Left cardiac atrium (tissue), 4 donors: ENCODE measurements at places on chromosomes 11 and 22. TPM values are rescaled to one million over a fixed set of nuclear protein-coding genes. Genes with fewer than 3 reads are reported as not detected.
A peak's percentile ranks its signal among the peaks of the same experiment; 100 is the strongest.

DNA sequence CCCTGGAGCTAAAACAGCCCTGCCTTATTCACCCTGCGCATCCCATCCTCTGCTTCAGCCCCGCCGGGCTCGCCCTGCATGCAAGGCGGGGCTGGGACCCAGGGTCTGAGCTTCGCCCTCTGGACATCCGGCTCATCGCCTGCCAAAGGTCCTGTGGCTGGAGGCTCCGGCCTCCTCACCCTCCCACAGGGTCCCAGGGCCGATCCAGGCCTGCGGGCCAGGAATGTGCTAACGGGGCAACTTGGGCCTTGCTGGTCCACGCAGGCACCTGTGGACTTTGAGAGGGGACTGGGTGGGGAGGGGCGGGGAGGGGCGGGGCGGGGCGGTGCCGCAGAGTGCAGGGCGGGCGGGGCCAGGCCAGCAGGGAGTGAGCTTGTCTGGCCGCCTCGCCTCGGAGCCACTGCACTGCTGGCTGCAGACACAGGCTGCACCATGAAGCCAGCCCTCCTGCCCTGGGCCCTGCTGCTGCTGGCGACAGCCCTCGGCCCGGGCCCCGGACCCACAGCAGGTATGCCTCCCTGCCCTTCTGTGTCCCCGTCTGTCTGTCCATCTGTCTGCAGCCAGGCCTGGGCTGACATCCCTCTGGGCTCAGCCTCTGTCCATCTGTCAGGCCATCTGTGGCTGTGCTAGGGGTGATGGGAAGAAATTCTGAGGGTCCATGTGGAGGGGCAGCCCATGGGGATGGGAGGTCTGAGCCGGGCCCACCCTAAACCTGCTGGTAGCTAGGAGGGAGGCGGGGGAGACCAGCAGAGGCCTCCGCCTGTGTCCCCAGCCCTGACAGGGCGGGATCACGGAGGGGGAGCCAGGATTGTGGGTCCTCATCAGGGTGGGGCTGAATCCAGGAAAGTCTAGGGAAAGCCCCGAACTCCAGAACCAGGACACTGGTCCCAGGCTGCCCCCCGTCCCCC, at the start of gene SUSD2:
TSS of gene SUSD2 (plus strand) at position 400 of the 908 bp plus-strand sequence. CDS start at position 433, 33 bp downstream.
- DNase-seq, result no peak

RAPSN gene
- total RNA-seq, result not detected

KREMEN1 gene
- 49.8 TPM for total RNA-seq

MDK gene
- total RNA-seq, result 11.0 TPM

DNA sequence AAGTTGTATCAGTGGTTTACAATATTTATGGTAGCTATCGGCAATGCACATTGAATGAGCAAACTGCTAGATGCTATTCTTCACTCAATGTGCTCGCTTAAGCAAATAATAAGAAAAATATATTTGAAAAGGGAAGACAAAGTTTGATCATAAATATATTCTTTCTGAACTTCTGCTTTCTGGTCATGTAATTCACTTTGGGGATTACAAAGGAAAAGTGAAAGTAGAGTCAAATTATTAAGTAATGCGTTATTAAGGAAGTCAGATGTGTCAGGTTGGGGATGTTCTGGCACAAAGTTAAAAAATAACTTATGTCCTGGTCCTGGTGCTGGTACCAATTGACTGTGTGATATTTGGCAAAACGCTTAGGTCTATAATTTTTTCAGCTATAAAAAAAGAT, 98.0 kb upstream of the TRIM77 start:
- DNase-seq, result no peak

FKBP2 gene
- 63.9 TPM for total RNA-seq

GRCh38 chr11:125593114-125593820, 615 bp downstream of the STT3A start:
- DNase-seq, result peak; percentile 28

GAL gene
- 0.31 TPM for total RNA-seq

DNA sequence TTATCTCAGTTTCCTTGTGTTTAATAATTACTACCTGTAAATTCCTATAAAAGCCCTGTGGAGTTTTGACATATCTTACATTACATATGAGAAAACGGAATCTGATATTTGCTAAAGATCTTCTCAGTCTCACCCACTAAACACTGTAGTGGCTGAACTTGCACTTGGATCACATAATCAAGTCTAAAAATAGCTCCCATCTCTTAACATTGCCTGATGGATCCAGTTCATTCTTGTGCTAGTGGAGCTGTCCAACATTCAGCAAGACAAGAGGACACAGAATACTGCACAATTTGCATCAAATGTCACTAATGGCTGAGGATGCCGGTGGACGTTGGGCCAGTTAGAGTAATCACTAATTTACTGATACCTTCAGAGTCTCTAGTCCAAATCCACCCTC, 569.9 kb upstream of the ANO5 start:
- no peak for DNase-seq

CCDC73 gene
- total RNA-seq, result not detected

API5 gene
- total RNA-seq, result 52.8 TPM

MMP3 gene
- total RNA-seq, result not detected

DDX25 gene
- not detected for total RNA-seq

PRRG4 gene
- 1.0 TPM for total RNA-seq

GRCh38 chr11:36454551-36454940, 55.5 kb downstream of the TRAF6 start:
- no peak for DNase-seq

DNA sequence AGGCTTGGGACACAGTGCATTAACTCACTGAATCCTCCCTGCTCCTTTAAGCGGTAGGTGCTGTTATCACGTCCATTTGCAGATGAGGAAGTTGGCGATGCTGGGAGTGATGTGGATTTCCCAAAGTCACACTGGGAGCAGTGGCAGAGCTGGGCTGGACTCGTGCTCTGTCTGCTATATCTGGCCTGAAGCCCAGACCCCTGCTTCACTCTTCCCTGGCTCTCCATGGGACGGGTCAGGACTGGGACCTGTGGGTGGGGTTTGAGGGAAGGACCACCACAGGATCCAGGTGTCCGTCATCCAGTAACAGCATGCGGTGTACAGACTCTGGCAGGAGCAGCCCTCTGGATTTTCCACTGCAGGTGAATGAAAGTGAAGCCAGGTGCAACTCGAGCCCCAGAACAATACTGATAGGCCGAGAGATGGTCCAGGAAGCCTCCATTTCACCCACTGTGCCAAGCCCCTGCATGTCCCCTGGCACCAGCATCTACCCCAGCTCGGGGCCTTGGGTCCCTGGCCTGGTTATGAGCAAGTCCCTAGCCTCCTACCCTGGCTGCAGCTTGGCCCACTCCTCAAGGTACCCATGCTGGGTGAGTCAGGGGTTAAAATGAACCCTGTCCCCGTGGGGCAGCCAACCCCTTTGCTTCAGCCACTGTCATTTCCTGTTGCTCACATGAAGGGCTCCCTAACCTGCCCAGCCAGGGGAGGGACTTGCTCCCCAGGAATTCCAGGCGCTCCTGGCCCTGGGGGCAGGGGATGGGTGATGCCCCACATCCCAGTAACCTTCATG, 4.2 kb downstream of the USP2 start:
- DNase-seq, result peak; percentile 50

GRCh38 chr22:50264104-50264745, 2.7 kb upstream of the MAPK12 start:
- DNase-seq, result no peak

- no peak for DNase-seq
Observed at GRCh38 chr22:39665229-39665628, 94.7 kb downstream of the CACNA1I start.

PPP6R2 gene
- 46.2 TPM for total RNA-seq

- DNase-seq, result peak; percentile 67
Observed at GRCh38 chr11:123429913-123430720, at the start of gene GRAMD1B. TSS of gene GRAMD1B (plus strand) at chr11:123430269. CDS start at chr11:123430793, 524 bp downstream.

USH1C gene
- total RNA-seq, result 0.88 TPM

FBXO3 gene
- 31.8 TPM for total RNA-seq

TRIM29 gene
- total RNA-seq, result not detected

MYOD1 gene
- total RNA-seq, result not detected

GRCh38 chr11:57315491-57315890, 9.3 kb downstream of the TNKS1BP1 start:
- DNase-seq, result no peak

IFITM5 gene
- not detected for total RNA-seq

DNA sequence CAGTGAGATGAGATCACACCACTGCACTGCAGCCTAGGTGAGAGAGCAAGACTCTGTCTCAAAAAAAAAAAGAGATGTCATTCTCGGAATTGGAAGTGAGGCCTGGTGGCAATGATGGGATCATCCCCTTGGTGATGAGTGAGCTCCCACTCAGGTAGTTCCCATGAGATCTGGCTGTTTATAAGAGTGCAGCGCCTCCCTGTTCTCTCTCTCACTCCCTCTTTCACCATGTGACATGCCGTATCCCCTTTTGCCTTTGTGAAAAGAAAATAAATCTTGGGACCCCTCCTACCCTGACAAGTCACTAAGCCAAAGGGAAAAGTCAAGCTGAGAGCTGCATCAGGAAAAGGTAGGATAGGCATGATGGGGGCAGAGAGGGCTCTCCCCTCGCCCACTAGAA, 28.8 kb downstream of the ZNF70 start:
- no peak for DNase-seq

DNA sequence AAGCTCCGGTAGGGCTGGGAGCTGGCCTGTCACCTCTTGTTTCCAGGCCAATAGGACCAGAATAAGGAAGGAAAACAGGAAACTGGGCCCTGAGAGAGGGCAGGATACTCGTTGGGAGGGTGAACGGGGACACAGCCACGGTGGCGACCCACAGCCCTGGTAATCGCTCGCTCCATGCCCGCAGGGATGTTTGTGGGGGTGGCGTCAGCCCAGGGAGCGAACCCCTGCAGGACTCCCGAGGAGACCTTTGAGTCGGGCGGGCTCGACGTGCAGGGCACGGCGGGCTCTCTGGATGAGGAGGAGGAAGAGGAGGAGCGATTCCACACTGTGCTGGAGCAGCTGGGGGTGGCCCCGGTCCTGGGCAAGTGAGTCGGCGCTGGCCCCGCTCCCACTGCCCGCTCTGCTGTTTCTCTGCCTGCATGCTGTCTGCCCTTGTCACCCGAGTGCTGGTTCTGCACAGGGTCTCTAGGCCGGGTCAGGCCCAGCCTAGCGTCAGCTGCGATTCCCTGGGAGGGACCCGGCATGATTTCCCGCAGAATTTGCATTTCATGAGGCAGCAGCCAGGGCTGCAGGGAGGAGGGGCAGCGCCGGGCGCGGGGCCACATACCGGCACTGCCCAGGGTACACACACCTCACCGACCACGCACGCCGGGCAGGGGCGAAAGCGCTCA, 1.6 kb downstream of the CRACR2B start:
- DNase-seq, result no peak

DNA sequence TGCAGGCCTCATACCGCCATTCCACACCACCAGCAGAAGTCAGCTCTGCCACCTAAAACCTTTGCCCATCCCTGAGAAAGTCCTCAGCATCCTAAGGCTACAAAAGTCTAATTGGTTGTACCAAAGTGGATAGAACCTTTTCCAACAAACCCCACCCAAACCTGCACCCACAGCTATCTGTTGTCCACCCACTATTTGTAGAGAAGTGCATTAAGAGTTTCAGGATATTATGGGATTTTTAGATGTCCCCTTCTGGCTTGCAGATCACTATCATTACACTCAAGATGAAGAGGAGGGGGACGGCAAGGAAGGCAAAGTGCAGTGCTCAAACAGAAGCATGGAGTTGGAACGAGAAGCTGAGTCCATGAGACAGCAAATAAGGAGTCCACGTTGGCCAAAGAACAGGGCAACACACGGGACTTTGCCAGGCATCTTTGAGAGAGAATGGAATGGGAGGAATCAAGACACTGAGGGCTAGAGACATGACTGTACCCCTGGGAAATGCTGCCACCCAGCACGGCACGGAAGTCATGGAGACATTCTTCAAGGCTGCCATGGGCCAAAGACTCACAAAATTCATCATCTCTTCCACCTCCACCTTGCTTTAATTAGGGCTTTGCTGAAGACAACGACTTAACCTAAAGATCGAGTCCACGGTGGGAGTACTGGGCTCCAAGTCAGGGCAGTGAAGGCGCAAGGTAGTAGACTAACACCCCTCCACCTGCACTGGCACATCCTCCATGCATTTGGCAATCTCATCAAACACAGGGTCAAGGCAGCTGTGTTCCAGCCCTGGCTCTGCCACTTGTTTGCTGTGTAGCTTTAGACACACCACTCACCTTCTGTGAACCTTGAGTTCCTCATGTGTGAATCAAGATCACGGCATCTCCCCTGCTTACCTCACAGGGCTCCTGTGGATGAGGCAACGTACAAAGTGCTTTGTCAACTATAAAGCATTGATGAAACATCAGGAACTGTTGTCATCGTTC, 112.9 kb upstream of the TMEM45B start:
- DNase-seq, result no peak
